ENCODE measurements at places on chromosomes 12 and 14. TPM values are rescaled to one million over a fixed set of nuclear protein-coding genes. Genes with fewer than 3 reads are reported as not detected.

Gene KRT6C
- total RNA-seq: 99.0 TPM

Gene SIRT4
- total RNA-seq: not detected

Gene PPFIA2
- 2.3 TPM for total RNA-seq

Gene ASIC1
- total RNA-seq: 3.4 TPM

Gene CEP170B
- total RNA-seq: 28.2 TPM

Gene SOX5
- total RNA-seq: 0.40 TPM

Gene FGD4
- 17.0 TPM for total RNA-seq

Gene GPR84
- total RNA-seq: not detected

Gene KRT78
- 207 TPM for total RNA-seq

Gene CLEC2A
- not detected for total RNA-seq

Gene TSPAN9
- 10.6 TPM for total RNA-seq

Gene CLEC1B
- not detected for total RNA-seq

Gene JDP2
- total RNA-seq: 37.8 TPM

Gene GALNT9
- total RNA-seq: not detected

Gene COX8C
- not detected for total RNA-seq
